ENCODE measurements at places on chromosomes 2 and 18.

DNA sequence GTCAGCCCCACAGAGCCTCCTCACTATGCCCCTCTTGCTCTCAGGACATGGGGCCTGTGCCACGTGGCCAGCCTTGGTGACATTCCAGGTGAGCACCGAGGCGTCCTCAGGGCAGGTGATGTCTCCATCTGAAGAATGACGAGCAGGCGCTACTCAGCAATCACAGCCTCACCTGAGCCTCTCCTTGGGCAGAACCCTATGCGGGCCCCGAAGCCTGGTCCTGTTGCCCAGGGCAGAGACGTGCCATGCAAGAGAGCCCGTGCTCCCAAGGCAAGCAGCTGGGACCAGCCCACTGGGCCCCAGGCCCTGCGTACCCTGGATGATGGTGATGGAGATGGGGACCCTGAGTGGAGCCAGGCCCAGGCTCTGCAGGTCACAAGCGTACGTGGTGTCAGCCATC is 32.5 kb upstream of the SELENOI start:
- no peak for DNase-seq

GRCh38 chr2:27291865-27292264 is 9.6 kb downstream of the TRIM54 start:
- DNase-seq, result no peak

DNA sequence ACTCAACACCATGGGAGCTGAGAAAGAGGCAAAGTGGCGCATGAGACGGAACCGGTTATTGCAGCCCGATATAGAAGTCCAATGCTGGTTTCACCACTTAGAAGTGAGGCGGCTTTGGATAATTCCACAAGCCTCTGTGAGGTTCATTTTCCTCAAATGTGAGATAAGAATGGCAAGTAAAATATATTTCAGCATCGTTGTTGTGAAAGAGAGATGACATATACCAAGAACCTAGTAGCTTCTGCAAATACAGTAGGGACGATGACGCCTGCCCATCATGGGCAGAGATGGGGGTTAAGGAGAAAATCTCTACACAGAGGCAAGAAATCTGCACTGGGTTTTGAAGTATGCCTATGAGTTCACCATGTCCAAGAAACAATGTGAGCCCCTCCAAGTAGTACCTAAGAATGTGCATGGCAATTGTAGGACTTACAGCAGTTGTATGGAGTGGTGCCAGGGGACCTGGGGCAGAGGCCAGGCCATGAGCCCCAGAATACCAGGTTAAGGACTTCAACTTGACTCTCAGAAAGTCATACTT is 352.0 kb downstream of the RNF144A start:
- DNase-seq, result no peak

DNA sequence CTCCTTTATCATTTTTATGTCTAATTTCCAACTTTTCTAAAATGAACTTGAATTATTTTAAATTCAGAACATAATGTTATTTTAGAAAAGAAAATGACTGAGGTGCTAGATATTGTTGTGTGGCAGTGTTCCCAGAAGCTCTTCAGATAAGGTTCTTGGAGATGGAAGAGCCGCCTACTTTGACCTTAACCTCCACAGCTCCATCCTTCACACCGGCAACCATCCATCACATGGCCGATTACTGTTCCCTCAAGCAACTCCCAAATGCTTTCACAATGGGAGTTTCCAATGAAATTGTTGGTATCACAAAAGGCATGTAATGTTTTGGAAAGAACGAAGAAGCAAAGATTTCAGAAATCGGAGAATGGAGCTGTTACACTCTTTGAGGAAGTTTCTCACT is 193.9 kb upstream of the SALL3 start:
- DNase-seq, result no peak

DNA sequence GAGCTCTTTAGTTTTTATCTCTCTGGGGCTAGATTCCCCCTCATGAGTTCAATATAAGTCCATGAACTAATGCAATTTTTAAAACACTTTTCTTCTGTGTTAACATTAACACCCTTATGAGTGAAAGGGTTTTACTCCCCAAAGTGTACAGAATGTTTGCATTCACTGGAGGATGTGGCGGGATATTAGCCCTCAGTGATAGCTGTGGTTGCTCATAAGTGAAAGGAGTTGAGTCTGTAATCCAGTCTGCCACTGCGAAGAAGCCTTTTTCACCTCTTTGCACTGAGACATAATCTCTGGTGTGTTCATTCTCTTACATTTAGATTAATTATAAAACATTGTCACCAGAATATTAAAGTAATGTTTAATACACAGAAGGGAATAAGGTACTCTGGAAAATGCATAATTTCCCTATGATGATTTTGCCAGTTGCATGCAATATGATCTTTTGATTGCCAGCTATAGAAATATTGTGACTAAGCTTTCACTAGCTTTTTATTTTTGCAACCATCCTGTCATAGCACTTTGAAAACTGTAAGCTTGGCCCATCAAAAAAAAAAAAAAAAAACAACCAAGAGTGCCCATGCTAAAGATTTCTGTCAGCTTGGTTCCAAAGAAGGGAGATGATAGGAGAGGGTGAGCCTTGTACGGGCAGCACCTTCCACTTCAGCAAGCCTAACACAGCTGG is 113.2 kb downstream of the BCL11A start:
- DNase-seq, result no peak

DNA sequence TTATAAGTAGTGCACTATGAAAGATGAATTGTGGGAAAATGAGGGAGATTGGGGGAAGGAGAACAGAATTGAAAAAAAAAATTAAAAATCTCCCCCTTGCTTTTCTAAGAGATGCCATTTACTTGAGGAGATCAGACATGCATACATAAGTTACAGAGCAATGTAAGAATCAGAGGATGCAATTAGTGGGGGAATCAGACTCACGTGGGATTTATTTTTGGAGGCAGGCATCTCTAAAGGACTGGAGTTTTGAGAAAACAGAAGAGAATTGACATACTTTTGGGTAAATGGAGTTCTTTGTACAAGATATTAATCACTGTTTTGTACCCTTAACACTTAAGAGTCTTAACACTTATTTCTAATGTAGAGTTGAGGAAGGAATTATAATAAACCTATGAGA is 52.7 kb downstream of the MTX2 start:
- DNase-seq, result no peak

Measured in activated T-cell treated with anti-CD3 and anti-CD28 coated beads for 1 hour (primary cell).